Stimulated activated CD4-positive, alpha-beta T cell treated with anti-CD3 and anti-CD28 coated beads, Interleukin-1b, Interleukin-23, amount 100 ng/mL, for 4 hours (primary cell): ENCODE measurements at places on chromosomes 3 and 15.
A peak's percentile ranks its signal among the peaks of the same experiment; 100 is the strongest.

DNA sequence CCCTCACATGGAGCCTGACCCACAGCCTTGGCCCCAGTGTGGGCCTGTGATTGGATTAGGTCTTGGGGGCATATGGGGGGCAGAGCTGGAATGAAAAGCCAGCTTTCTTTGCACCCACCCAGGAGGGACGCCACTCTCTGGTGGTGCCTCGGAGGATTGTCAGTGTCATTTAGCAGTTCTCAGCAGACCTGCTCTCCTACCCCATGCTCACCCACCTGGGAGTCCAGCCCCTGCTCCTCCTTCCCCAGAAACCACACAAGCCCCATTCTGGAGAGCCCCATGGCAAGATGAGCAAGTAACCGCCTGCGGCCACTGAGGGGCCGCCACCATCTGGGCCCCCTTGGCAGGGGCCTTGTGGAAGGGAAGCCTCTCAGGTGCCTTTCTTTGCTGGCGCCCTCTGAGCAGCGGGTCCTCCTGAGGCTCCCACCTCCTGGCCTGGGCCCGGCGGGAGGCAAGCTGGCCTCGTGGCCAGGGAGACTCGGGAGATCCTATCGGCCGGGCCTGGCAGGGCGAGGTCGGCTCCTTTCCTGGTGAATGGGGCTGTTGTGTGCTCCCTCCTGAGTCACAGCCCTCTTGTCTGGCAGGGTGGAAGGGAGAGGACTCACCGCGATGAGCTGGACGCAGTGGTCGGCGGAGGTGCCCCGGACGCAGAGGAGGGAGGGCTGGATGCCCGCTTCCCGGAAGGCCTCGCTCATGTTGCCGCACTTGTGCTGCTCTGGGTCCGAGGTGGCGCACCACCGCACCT is 2.3 kb downstream of the MELTF start:
- DNase-seq, result no peak

DNA sequence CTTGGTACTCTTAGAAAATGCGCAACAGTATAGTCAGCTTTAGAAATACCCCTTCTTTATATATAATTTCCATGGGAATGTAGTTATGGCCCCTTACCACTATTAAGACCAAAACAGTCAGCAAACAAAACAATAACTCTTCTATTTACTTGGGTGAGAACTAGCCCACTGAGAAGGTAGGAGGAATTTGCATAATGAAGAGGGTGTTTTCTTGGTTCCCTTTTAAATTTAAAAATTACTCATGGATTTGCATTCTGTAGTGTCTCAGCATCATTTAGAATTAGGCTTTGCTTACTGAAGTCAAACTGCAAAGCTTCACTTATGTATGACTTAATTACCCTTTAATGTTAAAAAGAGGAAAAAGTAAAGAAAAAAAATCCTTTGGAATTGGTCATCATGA is 350.8 kb downstream of the PTPRG start:
- DNase-seq, result no peak

GRCh38 chr3:122514123-122515019 is at the start of gene KPNA1:
Gene KPNA1, minus strand, starts transcription at chr3:122514939. Its CDS starts 18,374 bp downstream, at chr3:122496565.
- peak; percentile 81 for DNase-seq

GRCh38 chr15:62083194-62084154 is 16.7 kb downstream of the C2CD4A start:
- DNase-seq, result no peak

DNA sequence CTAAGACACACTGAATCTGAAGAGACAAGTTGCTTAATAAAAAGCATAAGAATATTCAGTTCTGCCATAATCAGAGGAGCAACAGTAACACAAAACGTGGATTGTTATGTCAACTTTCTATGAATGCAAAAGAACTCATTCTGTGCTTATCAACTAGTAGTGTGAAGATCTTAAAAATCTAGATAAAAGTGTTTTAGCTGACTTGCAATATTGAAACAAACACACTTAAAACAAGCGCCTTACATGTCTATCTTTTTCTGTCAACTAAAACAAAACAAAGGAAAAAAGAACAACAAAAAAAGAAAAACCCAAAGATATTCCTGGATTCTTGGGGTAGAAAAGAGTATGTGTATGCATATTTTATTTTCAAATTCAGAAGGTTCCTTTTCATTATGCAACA is 37.7 kb downstream of the TASOR start:
- no peak for DNase-seq

DNA sequence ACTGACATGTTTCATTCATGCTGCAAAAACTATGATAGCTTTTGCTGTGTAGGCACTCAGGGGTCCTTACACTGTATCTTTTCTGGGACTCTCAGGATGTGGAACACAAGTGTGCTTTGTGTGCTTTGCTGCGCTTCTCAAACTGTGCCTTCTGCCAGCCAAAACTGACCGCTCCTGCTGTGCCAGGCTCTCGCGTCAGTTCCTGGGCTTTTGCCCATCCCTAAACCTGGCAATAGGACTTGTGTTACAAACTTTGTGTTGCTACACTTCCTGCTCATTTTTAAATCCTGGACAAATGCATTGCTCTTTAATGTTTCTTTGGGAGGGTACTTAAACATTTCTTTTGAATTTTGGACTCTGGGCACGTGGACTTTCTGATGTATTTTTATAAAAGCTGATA is 60.3 kb downstream of the DIPK2A start:
- no peak for DNase-seq

- DNase-seq, result no peak
These were observed 144.0 kb upstream of the PDZRN3 start for GRCh38 chr3:73768524-73769308.

DNA sequence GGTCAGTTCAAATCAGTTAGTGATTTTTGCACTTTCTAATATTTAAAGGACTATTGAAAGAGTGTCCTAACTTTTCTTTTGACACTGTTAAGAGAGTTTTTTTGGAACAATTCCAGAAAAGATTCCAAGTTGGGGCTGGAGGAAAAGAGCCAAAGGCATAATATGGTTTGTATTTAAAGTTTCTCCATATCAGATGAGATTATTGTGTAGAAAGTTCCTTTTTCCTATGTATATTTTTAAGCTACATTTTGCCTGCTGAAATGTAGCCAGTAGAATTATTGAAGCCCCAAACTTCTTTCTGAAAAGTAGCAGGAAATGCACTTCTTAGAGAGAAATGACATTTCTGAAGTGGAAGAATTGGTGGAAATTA is 136.5 kb upstream of the TSC22D2 start:
- DNase-seq, result no peak

- DNase-seq, result no peak
These were observed 107.8 kb downstream of the ZIC4 start for GRCh38 chr3:147298511-147298982.

GRCh38 chr3:41198526-41198925 is 779 bp upstream of the CTNNB1 start:
- DNase-seq, result no peak

DNA sequence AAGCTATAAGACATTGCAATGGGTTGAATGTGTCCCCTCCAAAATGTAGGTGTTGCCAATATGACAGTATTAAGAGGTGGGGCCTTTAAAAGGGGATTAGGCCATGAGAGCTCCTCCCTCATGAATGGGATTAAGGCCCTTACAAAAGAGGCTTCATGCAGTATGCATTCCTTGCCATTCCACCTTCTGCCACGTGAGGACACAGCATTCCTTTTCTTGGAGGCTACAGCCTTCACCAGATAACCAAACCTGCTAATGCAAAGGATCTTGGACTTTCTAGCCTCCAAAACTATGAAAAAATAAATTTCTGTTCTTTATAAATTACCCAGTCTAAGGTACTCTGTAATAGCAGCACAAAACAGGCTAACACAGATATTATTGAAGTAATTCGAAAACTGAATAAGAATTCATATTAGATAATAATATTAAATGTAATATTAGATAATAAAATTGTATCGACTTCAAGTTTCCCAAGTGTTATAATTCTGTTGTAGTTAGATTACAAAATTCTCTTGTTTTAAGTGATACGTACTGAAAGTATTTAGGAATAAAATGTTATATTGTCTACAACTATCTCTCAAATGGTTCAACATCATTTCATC is 29.4 kb upstream of the ATP8B4 start:
- DNase-seq, result no peak

DNA sequence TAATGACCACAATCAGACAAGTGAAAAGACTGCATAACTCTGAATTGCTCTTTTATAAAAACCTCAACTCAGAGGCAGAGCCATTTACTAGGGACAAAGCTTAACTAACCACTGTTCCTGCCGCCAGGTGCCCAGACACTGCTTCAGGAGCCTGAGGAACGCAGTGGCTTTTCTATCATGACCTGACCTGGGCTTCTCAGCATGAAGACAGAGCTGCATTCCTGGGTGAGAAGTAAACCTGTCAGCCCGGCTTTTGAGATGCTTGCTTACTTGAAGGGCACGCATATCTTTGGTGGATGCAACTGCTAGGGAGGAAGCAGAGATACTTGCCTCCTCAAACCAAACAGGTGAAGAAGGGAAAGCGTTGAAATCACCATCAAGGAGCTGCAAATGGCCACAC is 7.9 kb downstream of the LRRC31 start:
- DNase-seq, result no peak

DNA sequence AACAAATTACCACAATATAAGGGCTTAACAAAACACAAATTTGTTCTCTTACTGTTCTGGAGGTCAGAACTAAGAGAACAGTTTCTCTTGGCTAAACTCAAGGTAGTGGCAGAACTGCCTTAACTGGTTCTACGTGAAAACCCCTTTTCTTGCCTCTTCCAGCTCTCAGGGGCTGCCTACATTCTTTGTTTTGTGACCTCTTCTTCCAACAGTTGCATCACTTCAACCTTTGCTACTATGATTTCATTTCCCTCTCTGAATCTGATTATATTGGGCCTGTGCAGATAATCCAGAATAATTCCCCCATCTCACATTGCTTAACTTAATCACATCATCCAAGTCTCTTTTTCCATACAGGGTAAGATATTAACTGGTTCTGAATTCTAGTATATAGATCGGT is 624.6 kb downstream of the ZPLD1 start:
- no peak for DNase-seq

DNA sequence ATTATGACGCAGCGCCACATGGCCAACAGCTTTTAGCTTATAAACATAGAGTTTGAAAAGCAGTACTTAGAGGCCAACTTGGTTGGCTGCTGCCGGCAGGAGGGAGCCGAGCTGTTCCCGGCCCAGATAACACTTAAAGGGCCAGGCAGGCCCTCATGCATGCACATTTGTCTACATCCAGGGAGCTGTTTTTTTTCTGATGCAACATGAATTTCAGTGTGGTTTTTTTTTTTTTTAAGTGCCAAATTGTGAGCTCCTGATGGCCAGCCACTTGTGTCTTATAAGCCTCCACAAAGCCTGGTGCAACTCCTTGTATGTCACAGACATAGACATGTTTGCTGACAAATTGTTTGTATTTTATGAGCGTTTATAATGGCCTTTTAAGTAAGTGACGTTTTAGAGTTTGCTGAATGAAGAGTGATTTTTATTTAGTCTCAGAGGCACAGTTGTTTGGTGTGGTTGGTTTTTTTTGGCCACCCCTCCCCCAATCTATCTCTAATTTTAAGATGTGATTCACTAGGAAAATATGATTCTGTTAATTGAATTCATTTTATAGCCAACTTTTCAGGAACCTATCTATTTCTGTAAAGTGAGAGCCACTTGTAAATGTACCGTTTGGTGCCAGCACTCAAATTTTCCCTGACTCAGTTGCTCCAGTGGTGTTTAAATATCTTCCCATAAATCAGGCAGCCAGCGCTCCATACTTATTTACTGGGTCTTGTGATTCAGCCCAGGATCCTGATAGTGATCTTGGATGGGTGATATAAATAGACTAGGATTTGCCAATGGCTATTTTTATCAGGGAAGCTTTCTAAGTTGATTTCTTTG is 134.3 kb downstream of the VGLL4 start:
- no peak for DNase-seq

DNA sequence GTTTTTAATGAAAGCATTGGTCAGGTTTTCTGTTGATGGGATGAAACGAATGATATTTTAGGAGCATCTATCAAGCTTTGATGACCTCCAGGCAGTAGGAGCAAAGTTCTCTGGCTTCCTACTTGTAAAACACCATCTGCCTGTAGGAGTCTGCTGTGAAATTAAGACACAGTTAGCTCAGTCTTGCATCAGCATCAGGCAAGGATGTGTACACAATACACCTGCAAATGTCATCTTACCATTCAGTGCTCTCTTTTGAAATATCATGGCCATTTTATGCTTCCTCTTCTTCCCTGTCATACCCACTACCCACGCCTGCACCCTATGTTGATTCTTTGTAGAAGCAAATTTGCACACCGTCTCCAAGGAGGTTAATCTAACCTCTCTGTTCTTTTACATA is 38.2 kb downstream of the B3GALNT1 start:
- no peak for DNase-seq

DNA sequence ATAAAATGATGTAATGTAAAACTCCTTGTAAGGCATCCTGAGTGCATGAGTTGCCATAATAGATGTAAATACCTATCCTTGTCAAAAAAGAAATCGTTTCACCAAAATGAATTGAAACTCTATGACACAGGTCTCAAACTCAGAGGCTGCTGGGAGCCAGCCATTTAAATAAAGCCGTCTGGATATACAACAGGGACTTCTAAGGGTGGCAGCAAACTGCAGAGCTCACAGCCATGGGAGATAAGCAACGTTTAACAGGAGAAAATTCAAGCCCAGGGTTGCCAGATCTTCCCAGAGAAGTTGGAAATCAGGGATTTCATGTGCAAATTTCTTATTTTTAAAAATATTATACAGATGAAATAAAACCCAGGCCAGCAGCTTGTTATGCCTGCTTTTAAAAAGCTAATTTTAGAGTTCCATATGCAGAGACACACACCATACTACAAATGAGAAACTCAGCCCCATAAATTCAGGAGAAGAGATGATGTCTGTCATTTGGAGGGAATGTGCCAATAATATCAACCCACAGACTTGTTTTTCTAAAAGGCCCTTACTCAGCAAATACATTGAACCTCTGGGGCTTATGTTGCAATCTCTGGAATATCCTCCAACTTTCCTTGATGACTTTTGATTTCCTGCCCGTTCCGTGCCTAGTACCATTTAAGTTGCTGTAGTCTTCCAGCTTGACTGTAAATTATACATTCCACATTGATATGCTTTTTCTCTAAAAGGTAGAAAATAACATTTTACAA is 75.6 kb downstream of the AQP9 start:
- no peak for DNase-seq

- no peak for DNase-seq
These were observed 29.1 kb downstream of the PRR20G start for GRCh38 chr3:127258733-127259132.

GRCh38 chr3:172355836-172356235 is 92.4 kb downstream of the GHSR start:
- DNase-seq, result no peak
